Activated CD4-positive, alpha-beta T cell treated with anti-CD3 and anti-CD28 coated beads, Interleukin-2, amount 10 ng/mL, durations not matched to agents 7 days and 5 days (primary cell): ENCODE measurements at places on chromosomes 16 and 17. TPM values are rescaled to one million over a fixed set of nuclear protein-coding genes. Genes with fewer than 3 reads are reported as not detected.

The CES4A gene
- 28.9 TPM for total RNA-seq

The IFI35 gene
- 137 TPM for total RNA-seq

The ANKFN1 gene
- not detected for total RNA-seq

The SLC6A2 gene
- total RNA-seq = not detected

The TM4SF5 gene
- total RNA-seq = not detected

The SLC35G6 gene
- total RNA-seq = not detected

DNA sequence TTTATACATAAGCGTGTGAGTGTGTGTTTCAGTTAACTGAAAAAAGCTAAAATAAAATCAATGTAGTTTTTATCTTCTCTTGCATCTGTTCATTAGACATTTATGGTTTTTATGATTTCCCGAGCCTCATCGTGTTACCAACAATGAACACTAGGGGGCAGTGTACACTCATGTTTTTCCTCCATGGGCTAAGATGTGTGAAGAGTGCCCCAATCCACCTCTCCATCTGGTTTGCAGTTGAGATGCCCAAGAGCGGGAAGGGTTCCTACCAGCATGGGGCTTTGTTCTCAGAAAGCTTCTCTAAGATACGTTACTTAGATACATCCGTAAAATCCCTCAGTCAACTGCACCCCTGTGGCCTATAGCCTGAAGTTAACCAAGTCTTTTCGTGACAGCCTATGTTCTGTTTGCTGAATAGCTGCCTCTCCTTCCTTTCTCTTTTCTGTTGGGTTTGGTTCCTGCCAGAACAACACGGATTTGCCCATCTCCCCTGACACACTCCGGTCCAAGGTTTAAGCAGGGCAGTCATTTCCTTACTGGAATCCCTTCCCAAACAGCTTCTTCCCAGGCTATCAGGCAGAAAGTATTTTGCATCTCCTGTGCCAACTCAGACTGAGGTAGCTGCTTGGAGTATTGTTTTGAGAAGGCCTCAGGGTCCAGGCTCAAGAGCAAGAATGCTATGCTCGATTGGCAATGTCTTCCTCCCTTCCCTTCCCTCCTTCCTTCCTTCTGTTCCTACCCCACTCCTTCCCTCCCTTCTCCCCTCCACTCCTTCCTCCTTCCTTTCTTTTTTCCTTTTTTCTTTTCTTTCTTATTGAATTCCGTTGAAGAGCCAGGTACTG is 12.9 kb upstream of the ELAC2 start:
- peaks cover 6% of the 10 kb centered on the region for H3K4me1 ChIP-seq
- H3K36me3 ChIP-seq = no peaks in the 10 kb centered on the region
- H3K4me3 ChIP-seq = no peak overlapping the region
- peaks cover 6% of the 10 kb centered on the region for H3K27me3 ChIP-seq
- no peak overlapping the region for H3K27ac ChIP-seq

- H3K36me3 ChIP-seq = peaks cover 4% of the 10 kb centered on the region
- peak overlapping the region; percentile 55 for H3K4me3 ChIP-seq
- peak overlapping the region; percentile 41 for H3K27ac ChIP-seq
- H3K27me3 ChIP-seq = peaks cover 67% of the 10 kb centered on the region
- H3K4me1 ChIP-seq = peaks cover 33% of the 10 kb centered on the region
Measured at GRCh38 chr16:3170440-3171180, 17.4 kb upstream of the OR1F1 start.

GRCh38 chr16:450785-451512 is 25.5 kb downstream of the RAB11FIP3 start:
- no peaks in the 10 kb centered on the region for H3K27me3 ChIP-seq
- no peak overlapping the region for H3K27ac ChIP-seq
- H3K4me3 ChIP-seq = no peak overlapping the region
- no peaks in the 10 kb centered on the region for H3K36me3 ChIP-seq
- H3K4me1 ChIP-seq = peaks cover 6% of the 10 kb centered on the region

- peaks cover 60% of the 10 kb centered on the region for H3K27me3 ChIP-seq
- DNase-seq = peak; percentile 67
- H3K27ac ChIP-seq = no peak overlapping the region
Measured at GRCh38 chr17:48678141-48678971, 44.0 kb downstream of the PRAC1 start.

DNA sequence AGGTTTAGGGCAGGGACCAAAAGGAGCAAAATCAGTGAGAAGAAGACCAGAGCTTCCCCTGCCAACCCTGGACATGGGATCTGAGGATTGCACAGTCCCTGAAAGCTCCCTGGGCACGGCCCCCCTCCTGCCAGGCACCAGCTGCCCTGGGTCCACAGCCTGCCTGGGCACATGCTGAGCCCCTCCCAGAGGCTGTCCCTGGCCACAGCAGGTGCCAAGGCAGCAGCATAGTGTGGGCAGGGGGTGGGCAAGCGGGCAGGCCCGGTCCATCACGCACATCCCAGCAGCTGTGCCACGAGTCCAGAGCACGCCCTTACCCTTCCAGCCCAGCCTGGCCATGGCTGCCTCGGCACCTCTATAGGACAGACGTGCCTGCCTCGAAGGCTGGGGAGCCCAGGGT is 12.7 kb downstream of the SCN4A start:
- peaks cover 7% of the 10 kb centered on the region for H3K4me1 ChIP-seq
- no peak overlapping the region for H3K4me3 ChIP-seq
- no peak overlapping the region for H3K27ac ChIP-seq
- peaks cover 2% of the 10 kb centered on the region for H3K27me3 ChIP-seq
- no peak for DNase-seq
- H3K36me3 ChIP-seq = no peaks in the 10 kb centered on the region

GRCh38 chr16:58733248-58733670 is 857 bp downstream of the GOT2 start:
- H3K36me3 ChIP-seq = peaks cover 5% of the 10 kb centered on the region
- H3K27me3 ChIP-seq = no peaks in the 10 kb centered on the region
- peaks cover 41% of the 10 kb centered on the region for H3K4me1 ChIP-seq

- DNase-seq = no peak
- peaks cover 26% of the 10 kb centered on the region for H3K27me3 ChIP-seq
- H3K27ac ChIP-seq = no peak overlapping the region
Measured at GRCh38 chr16:57859331-57859730, 57.0 kb upstream of the KIFC3 start.

DNA sequence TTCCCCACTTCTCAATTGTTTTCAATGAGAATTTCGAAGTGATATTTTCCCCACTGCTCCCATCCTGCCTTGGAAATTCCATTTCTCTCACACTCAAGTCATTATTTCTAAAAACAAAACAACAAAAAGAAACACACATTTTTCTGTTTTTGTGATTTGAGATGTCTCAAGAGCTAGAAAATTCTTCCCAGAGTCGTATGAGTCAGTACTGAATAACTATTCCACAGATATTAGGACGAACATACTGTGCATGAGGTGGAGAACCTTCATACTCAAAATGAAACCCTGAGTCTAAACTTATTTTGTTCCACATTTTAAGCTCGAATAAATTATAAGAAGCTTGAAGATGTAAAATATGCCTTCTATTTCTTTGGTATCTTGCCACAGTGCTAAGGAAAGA is 204.6 kb downstream of the SLC39A11 start:
- H3K27ac ChIP-seq = no peak overlapping the region
- H3K27me3 ChIP-seq = no peaks in the 10 kb centered on the region
- H3K36me3 ChIP-seq = no peaks in the 10 kb centered on the region
- no peak for DNase-seq
- no peak overlapping the region for H3K4me3 ChIP-seq

DNA sequence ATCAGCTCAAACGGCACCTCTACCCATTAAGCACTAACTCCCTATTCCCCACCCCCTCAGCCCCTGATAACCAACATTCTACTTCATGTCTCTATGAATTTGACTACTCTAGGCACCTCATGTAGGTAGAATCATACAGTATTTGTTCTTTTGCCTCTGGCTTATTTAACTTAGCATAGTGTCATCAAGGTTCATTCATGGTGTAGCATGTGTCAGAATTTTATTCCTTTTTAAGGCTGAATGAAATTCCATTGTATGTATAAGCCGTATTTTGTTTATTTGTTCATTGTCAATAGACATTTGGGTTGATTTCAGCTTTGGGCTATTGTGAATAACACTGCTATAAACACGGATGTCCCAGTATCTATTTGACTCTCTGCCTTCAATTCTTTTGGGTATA is 794.9 kb upstream of the SOX9 start:
- no peak for DNase-seq
- no peaks in the 10 kb centered on the region for H3K27me3 ChIP-seq
- H3K4me1 ChIP-seq = no peaks in the 10 kb centered on the region
- H3K27ac ChIP-seq = no peak overlapping the region

DNA sequence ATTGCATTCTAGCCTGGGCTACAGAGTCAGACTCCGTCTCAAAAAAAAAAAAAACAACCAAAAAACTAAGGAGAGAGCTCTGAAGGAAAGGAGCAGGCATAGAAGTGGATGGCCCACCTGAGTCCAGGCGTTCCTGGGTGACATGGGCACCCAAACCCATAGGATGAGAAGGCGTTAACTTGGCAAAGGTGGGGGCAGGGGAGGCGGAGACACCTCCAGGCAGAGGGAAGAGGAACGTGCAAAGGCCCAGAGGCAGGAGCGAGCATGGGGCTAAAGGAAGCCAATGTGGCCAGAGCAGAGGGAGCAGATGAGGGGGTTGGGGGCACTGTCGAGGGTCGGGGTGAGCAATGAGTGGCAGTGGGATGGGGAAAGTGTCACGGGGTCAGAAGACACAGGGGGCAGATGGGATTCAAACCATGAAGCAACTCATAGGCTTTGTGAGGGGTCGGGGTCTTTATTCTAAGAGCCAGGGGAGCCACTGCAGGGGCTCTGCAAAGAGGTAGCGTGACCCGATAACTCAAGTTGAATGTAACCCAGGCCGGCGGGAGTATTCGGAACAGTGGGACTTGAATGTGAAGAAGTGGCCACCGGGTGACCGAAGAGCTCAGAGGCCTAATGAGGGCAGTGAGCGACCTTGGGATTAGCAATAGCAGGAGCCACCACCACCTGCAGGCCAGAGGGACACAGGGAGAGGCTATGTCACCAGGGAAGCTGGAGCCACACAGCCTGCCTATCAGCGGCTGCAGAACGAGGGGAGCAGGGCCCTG is 11.8 kb downstream of the TTYH2 start:
- H3K27ac ChIP-seq = no peak overlapping the region
- no peak overlapping the region for H3K4me3 ChIP-seq
- H3K27me3 ChIP-seq = no peaks in the 10 kb centered on the region
- DNase-seq = no peak
- H3K36me3 ChIP-seq = peaks cover 2% of the 10 kb centered on the region
- no peaks in the 10 kb centered on the region for H3K4me1 ChIP-seq

DNA sequence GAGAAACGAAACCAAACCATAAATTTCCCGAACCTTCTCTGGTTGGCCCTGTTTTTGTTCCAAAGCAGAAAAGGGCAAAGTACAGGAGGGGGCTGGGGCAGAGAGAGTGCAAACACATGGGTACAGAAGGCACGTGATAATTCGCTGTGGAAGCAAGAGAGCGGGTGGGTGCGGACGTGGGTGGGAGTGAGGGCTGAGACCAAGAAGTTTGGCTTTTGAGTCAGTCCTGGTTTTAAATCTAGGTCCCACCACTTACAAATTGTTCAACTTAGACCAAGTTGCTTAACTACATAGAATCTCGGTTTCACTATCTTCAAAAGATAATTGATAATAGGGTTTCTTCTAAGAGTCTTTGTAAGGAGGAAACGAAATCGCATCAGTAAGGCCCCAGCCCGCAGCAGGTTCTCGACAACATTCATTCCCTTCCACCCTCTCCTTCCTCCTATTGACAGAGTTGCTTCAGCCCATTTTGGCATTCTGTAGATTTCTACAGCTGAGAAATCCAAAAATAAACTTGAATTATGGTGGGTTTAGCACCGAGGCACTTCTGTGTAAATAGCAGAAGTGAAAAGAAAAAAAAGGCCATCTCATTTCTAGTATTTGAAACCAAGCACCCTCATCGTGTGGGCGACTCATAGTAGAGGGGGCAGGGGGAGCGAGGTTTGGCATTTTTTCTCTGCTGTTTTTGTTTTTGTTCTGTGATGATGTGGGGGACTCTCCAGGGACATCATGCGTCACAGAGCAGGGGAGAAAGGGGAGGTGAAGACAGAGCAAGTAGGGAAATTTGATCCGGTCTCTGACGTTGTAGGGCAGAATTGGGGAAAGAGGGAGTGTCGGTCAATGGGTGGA is 33.6 kb upstream of the CCR7 start:
- peaks cover 93% of the 10 kb centered on the region for H3K4me1 ChIP-seq
- H3K27ac ChIP-seq = peak overlapping the region; percentile 100
- H3K36me3 ChIP-seq = peaks cover 46% of the 10 kb centered on the region
- peak overlapping the region; percentile 54 for H3K4me3 ChIP-seq
- peak; percentile 66 for DNase-seq
- H3K27me3 ChIP-seq = no peaks in the 10 kb centered on the region

- no peaks in the 10 kb centered on the region for H3K36me3 ChIP-seq
- H3K4me1 ChIP-seq = no peaks in the 10 kb centered on the region
- H3K4me3 ChIP-seq = no peak overlapping the region
- DNase-seq = no peak
- peaks cover 10% of the 10 kb centered on the region for H3K27me3 ChIP-seq
Measured at GRCh38 chr17:33091271-33091670, 99.6 kb downstream of the SPACA3 start.

GRCh38 chr16:12059216-12059769 is 82.8 kb downstream of the SNX29 start:
- H3K36me3 ChIP-seq = no peaks in the 10 kb centered on the region
- H3K4me1 ChIP-seq = peaks cover 21% of the 10 kb centered on the region
- H3K4me3 ChIP-seq = no peak overlapping the region
- DNase-seq = no peak
